NCI-H187 treated with DMSO at 0.1 percent for 48 hours (cell line): ENCODE measurements at places on chromosomes 7 and 10.

DNA sequence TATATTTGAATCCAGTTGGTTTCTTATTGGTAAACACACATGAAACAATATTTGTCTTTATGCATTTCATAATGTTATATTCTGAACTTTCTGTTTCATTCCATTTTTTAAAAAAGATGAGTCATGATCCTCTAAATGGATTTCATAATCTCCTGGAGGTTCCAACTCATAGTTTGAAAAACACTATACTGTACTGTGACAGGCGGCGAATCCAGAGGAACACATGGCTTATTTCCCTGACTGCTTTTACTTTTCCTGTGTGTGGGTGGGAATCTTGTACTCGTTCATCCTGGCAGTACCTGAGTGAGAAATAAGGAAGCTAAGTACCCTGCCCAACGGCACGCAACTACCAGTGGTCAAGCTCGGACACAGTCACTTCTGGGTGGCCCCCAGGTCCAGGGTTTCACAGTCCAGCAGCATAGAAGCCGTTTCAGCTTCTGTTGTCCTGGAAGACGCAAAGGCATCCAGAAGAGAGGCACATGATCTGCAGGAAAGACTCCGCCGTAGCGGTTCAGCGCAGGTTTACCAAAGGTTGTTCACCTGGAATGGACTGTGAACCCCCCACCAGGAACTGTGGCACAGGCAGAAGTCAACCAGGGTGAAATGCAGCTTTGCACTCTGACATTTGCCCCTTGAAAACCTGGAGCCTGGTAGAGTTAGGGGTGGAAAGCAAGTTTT is 117.7 kb downstream of the CCNY start:
- no peak for DNase-seq

DNA sequence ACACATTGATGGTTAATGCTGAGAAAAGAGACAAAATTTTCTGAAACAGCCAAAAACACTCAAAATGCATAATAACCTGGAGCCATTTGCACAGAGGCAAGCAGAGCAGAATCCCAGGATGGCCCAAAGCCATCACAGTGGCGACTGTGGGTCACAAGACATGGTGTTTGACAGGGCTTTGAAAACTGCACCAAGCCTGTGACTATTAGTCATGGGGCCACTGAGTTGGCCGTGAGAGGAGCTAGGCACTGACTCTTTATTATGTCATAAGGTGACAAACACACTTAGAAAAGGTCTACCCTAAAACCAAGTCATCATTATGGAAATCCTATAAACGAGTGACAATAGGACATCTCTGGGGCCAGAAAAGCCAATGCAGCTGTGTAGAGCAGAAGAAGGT is 23.9 kb downstream of the DRGX start:
- no peak for DNase-seq

GRCh38 chr7:39102234-39102633 is 124.5 kb downstream of the POU6F2 start:
- DNase-seq = no peak

DNA sequence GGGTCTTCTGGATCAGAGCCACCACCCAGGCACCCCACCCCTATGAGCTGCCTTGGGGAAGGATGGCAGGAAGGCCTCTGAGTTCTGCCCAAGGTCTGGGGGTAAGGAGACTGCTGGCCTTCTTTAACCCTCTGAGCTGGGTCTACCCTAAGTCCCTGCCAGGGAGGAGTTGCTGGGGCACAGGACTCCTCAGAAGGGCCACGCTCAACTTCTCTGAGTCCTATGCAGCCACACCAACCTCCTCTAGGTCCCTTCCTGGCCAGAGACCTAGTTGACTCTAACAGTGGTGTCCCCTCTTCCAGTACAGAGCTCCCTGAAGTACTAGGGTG is 2.6 kb upstream of the NEURL1 start:
- DNase-seq = no peak

- peak; percentile 12 for DNase-seq
Observed at GRCh38 chr7:49513911-49514310, 259.5 kb upstream of the VWC2 start.

DNA sequence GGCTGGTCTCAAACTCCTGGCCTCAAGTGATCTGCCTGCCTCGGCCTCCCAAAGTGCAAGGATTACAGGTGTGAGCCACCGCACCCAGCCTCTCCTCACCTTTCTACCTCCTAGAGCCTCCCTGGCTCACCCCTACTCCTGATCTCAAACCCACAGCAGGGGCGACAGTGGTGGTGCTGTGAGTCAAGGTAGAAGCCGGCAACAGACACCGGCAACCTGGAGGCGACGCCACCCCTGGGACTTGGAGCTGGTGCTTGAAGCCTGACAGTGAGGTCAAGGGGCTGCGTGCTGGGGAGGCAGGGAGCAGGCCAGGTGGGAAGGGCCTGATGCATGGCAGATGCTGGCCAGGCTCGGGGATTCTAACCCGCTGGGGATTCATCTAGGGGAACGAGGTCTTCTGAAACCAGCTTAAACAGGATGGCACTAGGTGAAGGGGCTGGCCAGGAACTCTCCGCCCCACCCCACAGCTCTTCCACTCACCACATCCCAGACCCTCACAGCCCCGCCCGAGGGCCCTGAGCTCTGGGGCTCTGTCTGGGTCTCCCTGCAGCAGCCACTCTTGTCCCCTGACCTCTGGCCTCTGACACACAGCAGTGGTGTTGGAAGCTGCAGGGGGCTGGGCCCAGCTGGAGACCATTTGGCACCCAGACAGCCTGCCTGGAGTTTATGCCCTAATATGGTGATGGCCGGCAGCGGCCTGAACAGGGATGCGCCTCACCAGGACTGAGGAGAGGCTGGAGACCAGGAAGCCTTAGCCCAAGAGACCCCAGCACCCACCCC is 16.4 kb downstream of the KCNH2 start:
- no peak for DNase-seq

DNA sequence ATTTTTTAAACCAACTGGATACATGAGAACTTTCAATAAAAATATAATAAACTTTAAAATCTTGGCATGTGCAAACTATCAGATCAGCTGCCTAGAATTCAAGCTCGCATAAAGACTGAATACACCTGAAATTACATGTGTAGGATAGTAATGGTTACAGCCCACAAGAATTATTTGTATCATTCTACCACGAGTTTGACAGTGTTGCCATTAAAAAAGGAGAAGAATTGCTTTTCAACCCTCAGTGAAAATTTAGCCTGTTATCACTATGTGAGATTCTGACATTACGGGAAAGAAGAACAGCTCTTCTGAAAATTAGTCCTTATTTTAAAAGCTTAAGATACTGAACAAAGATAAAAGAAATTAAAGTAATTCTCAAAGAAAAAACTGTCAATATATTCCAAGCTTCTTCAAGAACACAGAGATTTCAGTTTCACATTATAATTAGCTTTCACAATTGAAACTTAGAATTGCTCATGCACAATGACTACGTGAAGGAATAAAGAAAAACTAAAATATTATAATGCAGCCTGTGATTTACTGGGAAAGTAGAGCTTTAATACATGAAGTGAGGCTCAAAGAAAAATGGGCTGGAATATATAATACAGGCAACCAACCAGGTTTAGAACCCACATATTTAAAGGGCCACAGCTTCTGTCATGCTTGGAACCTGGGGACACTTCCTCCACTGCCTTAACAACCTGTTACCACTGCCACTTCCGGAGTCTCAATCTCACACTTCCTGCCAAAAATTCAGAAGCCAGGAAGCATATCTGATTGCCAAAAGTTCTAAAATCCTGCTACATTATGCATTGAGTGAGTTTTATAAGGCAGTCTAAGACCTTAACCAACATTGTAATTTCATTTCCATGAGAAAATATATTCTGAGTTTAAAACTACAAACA is 23.2 kb downstream of the TPK1 start:
- no peak for DNase-seq
